Stimulated activated CD4-positive, alpha-beta T cell treated with anti-CD3 and anti-CD28 coated beads, Interleukin-1b, Interleukin-23, amount 100 ng/mL, for 24 hours (primary cell): ENCODE measurements at places on chromosomes 12 and 14.
A peak's percentile ranks its signal among the peaks of the same experiment; 100 is the strongest.

DNA sequence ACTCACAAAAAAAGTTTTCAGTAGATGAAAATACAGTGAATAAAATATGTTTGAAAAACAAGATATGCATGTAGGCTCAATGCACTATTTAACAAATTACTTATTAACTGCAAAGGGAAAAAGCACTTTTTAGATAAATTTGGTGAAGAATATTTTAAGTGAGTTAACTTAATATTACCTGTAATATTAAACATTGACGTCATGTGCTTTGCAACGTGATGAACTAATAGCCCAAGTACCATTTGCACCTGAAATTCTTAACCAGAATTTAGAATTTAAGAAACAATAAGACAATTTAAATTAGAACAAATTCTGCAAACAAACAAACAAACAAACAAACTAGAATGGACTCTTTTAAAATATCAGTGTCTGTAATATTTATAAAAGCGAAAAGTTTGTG lies 659.0 kb upstream of the NOVA1 start:
- DNase-seq = no peak

- no peak for DNase-seq
Observed at GRCh38 chr12:40011775-40012129, 94.1 kb downstream of the SLC2A13 start.

GRCh38 chr12:67964456-67964855 lies 24.8 kb upstream of the IFNG-AS1 start:
- no peak for DNase-seq

- no peak for DNase-seq
Observed at GRCh38 chr14:51368721-51369163, 128.7 kb downstream of the TMX1 start.

GRCh38 chr12:9597365-9597764 lies 10.4 kb downstream of the KLRB1 start:
- no peak for DNase-seq

DNA sequence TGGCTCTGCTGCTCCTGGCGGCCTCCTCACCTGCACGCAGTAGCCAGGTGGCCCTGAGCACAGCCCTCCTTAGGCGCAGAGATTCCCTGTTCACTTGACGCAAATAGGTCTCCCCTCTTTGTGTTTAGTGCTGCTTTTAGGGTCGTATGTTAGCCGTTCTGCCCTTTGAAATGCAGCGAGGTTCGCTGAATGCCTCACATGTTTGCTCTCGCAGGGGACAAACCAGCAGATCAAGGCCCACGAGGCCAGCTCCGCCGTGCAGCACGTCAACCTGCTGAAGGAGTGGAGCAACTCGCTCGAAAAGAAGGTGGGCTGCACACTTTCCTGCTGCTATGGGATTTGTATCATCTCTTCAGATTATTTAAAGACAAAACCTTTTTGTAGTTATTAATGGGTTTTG lies 31.4 kb upstream of the AMN start:
- DNase-seq = no peak

DNA sequence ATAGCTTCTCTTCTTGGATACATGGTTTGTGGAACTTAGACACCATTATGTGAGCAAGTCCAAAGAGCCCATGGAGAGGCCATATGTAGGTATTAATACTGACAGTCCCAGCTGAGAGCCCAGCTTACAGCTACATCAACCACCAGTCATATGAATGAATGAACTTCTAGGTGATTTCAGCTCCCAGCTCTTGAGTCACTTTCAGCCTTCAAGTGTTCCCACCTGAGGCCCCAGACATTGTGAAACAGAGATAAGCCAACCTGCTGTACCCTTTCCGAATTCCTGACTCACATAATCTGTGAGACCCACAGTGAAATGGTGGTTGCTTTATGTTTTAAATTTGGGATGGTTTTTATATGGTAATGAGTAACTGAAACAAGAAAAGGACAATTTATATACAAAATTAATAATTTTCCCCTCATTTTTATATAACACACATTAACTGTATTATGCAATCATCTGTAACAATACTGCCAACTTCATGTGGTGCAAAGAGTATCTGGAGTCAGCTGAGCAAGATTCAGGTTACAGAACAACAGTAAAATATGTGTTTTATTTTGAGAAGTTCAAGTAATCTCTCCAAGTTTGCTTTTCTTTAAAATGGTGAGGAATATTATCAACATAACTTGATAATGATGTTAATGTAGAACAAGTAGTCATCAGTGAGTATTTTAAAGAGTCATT lies 27.7 kb upstream of the FBXO33 start:
- no peak for DNase-seq

DNA sequence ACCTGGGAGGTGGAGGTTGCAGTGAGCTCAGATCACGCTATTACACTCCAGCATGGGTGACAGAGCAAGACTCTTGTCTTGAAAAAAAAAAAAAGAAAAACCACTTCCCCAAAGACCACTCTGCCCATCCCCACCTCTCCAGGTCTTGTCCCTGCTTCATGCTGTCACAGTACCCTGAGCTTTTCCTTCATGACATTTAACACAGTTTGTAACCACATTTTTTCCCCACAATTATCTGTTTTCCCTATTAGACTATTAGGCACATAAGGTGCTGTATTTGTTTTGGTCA lies 6.9 kb downstream of the HECTD1 start:
- no peak for DNase-seq

DNA sequence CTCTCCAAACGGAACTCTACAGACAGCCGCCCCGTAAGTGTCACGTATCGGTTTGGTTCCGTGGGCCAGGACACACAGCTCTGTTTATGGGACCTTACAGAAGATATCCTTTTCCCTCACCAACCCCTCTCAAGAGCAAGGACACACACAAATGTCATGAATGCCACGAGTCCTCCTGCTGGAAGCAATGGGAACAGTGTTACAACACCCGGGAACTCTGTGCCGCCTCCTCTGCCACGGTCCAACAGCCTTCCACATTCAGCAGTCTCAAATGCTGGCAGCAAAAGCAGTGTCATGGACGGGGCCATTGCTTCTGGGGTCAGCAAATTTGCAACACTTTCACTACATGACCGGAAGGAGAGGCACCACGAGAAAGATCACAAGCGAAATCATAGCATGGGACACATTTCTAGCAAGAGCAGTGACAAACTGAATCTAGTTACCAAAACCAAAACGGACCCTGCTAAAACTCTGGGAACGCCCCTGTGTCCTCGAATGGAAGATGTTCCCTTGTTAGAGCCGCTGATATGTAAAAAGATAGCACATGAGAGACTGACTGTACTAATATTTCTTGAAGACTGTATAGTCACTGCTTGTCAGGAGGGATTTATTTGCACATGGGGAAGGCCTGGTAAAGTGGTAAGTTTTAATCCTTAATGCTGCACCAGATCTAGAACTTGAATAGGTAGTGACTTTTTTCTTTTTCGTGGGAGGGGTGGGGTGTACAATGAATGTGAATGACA lies 69.7 kb downstream of the WDR20 start:
- no peak for DNase-seq

- DNase-seq = no peak
Observed at GRCh38 chr14:21309238-21309636, 29.4 kb downstream of the RPGRIP1 start.

DNA sequence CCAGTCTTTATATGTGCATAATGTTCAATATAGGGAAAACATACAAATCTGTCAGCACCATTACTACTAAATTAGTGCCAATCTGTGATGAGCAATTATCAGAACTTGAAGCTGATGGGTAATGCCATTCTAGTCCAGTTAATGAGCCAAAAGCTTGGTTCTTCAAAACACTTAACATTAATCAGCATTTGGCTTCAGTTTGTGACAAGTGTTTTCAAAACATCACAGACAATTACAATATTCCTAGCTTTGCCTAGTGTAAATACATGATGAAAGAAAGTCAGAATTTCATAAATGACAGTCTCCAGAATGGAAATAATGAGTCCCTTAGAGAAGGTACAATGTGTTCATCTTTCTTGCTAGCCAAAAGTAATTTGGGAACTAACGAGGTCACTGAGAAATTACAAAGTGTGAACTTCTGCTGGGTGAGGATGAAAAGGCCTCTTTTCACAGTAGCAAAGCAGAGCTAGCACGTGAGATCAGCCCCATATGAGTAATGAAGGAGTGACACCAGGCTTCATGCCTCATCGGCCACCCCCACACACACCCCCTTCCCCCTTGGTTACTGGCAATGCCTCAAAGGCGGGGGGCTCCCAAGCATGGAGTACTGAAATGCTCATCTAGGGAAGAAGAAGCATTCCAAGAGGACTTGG lies 180.6 kb upstream of the EEA1 start:
- DNase-seq = peak; percentile 37

DNA sequence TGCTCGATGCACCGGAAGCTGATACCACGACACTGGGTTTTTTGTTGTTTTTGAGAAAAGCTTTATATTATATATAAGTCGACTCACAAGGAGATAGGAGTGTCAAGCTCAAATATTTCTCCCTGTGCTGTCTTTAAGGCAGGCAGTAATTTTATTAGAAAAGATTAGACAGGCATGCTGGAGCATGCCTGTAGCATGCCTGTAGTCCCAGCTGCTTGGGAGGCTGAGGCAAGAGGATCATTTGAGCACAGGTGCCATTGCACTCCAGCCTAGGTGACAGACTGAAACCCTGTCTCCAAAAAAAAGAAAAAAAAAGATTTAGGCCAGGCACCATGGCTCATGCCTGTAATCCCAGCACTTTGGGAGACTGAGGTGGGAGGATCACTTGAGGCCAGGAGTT lies 51.8 kb downstream of the GNS start:
- no peak for DNase-seq

- DNase-seq = no peak
Observed at GRCh38 chr12:47414511-47414910, 291.3 kb downstream of the RPAP3 start.

- no peak for DNase-seq
Observed at GRCh38 chr12:203074-203461, 10.9 kb downstream of the SLC6A12 start.

DNA sequence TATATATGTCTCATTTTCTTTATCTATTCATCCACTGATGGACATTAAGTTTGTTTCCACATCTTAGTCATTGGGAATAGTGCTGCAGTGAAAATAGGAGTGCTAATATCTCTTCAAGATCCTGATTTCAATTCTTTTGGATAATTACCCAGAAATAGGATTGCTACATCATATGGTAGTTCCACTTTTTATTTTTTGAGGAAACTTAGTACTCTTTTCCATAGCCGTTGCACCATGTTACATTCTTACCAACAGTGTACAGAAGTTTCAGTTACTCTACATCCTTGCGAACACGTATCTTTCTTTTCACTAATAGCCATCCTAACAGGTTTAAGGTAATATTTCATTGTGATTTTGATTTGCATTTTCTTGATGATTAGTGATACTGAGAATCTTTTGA lies 29.8 kb downstream of the TESPA1 start:
- DNase-seq = no peak
